Activated CD8-positive, alpha-beta memory T cell treated with anti-CD3 and anti-CD28 coated beads, Interleukin-2, amount 50 U/mL, for 48 hours (primary cell): ENCODE measurements at places on chromosomes 4 and X.

- no peak for DNase-seq
Observed at GRCh38 chrX:69000877-69001276, 164.4 kb downstream of the PJA1 start.

DNA sequence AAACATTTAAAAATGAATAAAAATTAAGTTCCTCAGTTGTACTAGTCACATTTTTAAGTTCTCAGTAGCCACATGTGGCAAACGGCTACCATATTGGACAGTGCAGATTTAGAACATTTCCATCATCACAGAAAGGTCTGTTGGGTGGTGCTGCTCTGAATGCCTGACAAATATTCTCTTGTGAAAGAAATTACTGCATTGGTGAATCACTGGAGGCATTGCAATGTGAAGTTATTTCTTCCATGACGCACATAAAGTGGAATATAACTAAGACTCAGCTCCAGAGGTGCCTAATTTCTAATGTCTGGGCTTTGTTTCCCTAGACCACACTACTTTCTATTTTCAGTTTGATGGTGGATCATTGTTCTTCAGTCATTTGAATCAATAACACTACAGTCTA is 44.9 kb downstream of the CLNK start:
- DNase-seq: no peak

- no peak for DNase-seq
Observed at GRCh38 chr4:24965627-24966026, 52.8 kb upstream of the CCDC149 start.

- DNase-seq: no peak
Observed at GRCh38 chr4:92270908-92271307, 32.9 kb upstream of the GRID2 start.

DNA sequence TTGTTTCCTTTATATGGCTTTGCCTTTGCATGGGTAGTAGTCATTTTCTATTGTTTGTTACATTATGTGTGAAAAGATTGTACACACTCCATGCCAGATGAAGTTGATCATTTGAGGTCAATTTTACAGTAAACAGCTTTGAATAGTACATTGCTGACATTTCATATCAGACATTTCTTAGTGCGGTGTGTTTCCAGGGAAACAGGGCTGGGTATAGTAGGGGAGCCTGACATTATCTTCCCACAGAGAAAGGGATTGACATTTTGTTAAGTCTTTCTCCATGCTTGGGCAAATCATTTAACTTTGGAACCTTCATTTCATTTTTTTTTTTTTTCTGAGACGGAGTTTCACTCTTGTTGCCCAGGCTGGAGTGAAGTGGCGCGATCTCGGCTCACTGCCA is 5.0 kb downstream of the FUNDC2 start:
- no peak for DNase-seq

GRCh38 chrX:68732906-68733493 is 85.5 kb downstream of the STARD8 start:
- peak; percentile 86 for DNase-seq
